Kidney epithelial cell (primary cell): ENCODE measurements at places on chromosomes 3 and 15. TPM values are rescaled to one million over a fixed set of nuclear protein-coding genes. Genes with fewer than 3 reads are reported as not detected.

The TMCO5A gene
- total RNA-seq: not detected in 2 replicates

GRCh38 chr3:131387796-131388489 lies 6.4 kb downstream of the NUDT16 start:
- DNase-seq: no peak

The IQGAP1 gene
- total RNA-seq: 197 and 205 TPM in 2 replicates

The PYGO1 gene
- 6.8 and 10.3 TPM in 2 replicates for total RNA-seq

The HIGD2B gene
- not detected in 2 replicates for total RNA-seq

DNA sequence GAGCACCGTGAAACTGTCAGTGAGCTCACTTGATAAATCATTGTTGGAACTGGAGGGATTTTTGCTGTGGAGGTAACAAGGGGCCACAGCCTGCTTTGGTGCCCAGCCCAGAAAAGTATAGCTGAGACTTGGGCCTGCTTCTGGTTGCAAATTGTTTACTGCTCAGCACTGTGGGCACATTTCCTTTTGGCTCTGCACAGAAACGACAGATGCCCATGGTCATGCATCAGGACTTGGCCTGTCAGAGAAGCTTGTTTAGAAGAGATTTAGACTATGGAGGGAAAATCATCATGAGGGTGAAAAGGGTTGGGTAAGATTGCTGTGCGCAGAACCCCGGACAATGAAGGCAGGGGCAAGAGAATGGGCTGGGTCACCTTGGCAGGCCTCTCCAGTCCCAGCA lies 286.1 kb upstream of the CTNNB1 start:
- no peak for DNase-seq

The CALML4 gene
- 2.4 and 5.3 TPM in 2 replicates for total RNA-seq

- DNase-seq: no peak
Measured at GRCh38 chr3:52395503-52395865, 49.4 kb downstream of the SEMA3G start.

The RHCG gene
- 0.04 and 0.21 TPM in 2 replicates for total RNA-seq

GRCh38 chr3:171115667-171116066 lies 89.1 kb upstream of the SLC2A2 start:
- DNase-seq: no peak

The HCN4 gene
- total RNA-seq: 1.4 and 2.1 TPM in 2 replicates

The CAMKV gene
- not detected in 2 replicates for total RNA-seq

The GABRB3 gene
- 0.21 and 0.96 TPM in 2 replicates for total RNA-seq

DNA sequence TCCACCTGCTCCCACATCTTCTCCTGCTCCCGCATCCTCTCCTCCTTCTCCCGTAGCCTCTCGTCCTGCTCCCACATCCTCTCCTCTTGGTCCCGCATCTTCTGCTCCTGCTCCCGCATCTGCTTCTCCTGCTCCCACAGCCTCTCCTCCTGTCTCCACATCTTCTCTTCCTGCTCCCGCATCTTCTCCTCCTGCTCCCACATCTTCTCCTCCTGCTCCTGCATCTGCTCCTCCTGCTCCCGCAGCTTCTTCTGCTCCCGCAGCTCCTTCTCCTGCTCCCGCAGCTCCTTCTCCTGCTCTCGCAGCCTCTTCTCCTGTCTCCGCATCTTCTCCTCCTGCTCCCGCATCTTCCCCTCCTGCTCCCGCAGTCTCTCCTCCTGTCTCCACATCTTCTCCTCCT lies 5.8 kb downstream of the GOLGA6L2 start:
- DNase-seq: no peak

- no peak for DNase-seq
Measured at GRCh38 chr15:62067448-62068044, 769 bp downstream of the C2CD4A start.

- no peak for DNase-seq
Measured at GRCh38 chr3:8854656-8855055, 85.2 kb upstream of the OXTR start.

GRCh38 chr3:95442766-95443165 lies 1371.6 kb upstream of the EPHA6 start:
- DNase-seq: no peak

GRCh38 chr15:69573815-69574475 lies 121.3 kb downstream of the RPLP1 start:
- DNase-seq: no peak

The TM4SF18 gene
- 0.21 TPM in 1 of 2 replicates, not detected in the other for total RNA-seq

DNA sequence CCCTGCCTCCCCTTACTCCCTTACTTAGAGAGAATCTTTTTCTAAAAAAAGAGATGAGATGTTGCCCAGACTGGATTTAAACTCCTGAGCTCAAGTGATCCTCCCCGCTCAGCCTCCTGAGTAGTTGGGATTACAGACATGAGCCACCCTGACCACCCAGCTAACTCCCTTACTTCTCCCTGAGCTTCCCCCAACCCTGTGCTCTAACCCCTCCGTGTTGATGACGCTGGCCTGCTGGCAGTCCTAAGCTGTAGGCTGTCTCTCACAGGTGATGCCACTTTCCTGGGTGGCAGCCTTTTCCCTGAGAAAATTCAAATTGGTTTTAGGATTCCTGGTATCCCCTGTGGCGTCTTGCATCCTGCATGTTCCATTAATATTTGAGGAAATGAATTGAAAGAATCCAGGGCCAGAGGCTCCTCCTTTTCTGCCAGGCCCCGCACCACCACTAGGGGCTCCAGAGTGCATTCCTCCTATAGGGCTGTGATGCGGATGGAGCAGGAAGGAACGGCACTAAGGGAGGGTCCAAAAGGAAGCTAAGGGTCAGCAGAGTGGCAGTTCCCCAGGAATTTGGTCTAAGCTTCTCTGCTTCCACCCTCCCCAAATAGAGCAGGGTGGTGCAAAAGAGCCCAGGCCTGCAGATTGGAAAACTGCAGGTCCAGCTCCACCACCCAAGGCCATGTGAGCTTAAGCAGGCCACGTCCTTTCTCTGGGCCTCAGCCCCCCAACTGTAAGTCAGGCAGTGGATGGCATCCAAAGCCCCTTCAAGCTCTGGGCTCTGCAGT lies 101.1 kb downstream of the DAPK2 start:
- DNase-seq: no peak

- DNase-seq: no peak
Measured at GRCh38 chr15:57769266-57769665, 62.8 kb downstream of the POLR2M start.

DNA sequence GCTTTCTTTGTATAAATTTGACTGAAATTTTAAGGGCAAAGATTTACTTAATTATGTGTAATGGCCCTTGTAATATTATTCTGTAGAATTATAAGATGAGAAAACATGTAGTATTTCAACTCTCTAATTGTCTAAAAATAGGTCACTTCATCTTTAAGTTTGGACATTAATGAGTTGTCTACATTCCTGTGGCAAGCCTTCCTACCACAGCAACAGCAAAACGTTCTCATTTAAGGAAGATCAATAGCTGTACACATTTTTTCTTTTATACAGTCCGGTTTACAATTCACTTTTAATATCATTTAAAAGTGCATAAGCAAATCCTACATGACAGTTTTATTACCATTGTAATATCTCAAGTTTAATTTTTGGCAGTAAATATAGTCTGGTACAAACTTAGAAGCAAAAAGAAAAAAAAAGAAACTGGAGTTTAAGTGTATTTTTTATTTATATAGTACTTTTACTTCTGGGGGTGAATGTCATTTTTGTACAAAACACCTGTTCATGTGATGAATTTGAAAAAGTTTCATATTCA lies 501.8 kb downstream of the ZPLD1 start:
- no peak for DNase-seq

DNA sequence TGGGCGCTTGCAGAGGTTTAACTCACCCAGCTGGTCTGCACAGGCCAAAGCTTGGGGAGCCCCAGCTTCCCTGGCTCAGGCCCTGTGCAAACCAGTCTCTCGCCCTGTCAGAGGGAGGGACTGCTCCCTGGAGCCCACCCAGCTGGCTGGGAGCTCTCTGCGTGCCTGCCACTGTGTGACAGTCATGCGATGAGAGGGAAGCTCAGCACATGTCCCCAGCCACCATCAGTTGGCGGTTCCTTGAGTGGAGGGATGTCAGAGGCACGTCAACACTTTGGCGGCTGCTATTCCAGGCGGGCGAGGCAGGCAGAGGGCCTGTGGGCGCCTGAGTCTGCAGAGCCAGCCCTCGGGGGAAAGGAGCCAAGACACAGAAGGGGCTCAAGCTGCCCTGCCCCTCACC lies 324.6 kb downstream of the UACA start:
- no peak for DNase-seq

The BNC1 gene
- 21.3 and 25.4 TPM in 2 replicates for total RNA-seq

DNA sequence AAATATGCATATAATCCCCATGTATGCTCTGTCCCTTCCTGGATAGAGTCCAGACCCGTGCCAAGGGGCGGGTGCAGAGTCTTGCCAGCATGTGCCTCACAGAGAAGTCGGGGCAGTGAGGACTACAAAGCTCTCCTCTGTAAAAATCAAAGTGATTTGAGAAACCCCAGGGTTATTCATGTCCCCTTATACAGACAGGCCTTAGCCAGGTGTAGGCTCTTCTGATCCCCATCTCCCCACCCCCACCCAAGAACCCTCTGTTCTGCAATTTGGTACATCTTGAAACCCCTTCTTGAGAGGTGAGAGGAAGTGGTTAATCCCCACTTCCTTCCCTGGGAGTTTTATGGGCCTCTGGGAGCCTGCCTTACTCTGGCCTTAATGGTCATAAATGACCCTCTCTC lies 24.7 kb downstream of the TRIM71 start:
- no peak for DNase-seq

The CMTM8 gene
- total RNA-seq: 2.8 and 7.5 TPM in 2 replicates

- DNase-seq: no peak
Measured at GRCh38 chr3:172376881-172377280, 71.4 kb downstream of the GHSR start.

GRCh38 chr3:158355623-158356588 lies 215.1 kb upstream of the MLF1 start:
- DNase-seq: no peak

- no peak for DNase-seq
Measured at GRCh38 chr3:178001670-178002101, 534.5 kb upstream of the KCNMB2 start.

DNA sequence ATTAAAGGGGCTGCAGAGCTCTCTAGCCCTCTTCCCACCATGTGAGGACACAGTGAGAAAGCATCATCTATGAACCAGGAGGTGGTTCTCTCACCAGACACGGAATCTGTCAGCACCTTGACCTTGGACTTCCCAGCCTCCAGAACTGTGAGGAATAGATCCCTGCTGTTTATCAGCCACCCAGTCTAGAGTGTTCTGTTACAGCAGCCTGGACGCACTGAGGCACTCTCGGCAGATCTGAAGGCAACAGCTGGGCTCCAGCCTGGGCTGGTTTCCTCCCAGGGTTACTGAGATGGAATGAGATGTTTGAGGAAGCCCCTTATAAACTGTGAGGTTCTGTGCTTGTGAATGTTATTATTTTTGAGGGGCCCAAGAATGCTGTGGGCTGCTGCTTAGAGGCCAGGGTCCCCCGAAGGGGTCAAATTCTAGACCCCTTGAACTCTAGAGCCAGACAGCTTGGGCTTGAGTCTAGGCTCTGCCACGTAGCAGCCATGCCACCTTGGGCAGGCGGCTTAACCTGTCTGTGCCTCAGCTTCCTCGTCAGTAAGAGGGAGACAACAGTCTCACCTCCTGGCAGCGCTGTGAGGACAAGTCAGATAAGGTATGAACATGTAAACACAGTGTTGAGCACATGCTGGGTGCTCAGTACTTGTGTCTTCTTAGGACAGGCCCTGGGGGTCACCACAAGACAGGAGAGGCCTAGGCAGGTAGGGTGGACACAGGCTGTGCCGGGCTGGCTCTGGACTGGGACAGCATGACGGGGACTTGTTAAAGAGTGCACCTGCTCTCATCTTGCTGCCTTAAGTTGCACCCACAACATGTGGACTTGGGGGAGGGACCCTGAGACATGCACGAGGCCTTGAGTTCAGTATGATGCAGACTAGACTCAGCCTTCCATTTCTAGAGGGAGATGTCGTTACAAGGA lies 49.2 kb downstream of the MGLL start:
- no peak for DNase-seq

The TF gene
- total RNA-seq: under 0.01 TPM in 1 of 2 replicates, not detected in the other

DNA sequence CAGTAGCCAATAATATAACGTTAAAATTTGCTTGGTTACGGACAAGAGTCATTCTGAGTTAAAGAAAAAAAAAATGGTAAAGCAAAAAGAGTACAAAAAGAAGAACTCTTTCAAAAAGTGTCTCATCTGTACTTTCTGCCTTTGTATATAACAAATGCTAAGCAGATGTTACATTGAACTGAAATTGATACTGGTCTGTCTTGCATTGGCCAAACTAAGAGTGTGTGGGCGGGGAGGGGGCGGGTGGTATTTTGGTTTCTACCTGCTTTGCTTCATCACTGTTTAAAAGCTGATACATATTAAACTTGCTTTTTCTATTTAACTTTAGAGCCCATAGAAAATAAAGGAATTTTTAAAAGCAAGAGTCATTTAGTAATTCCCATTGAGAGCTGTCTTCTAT lies 215.0 kb upstream of the THBS1 start:
- no peak for DNase-seq

DNA sequence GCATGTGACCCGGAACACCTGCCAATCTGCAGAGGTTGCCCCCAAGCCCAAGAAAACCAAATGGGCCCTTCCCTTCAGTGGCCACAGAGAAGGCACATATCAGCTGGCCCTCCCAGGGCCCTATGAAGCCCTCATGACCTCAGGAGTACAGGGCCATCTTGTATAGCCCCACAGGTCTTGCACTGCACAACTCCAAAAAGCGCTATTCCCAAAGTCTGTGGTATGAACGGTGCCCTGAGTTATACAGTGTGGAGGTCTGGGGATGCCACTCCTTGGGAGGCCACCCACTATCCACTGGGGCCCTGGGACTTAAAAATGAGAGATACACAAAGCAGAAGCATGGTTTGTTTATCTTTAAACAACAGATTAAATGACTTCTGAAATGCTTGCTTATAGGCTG lies 61.5 kb downstream of the CAPN7 start:
- no peak for DNase-seq

GRCh38 chr3:138470687-138471086 lies 36.3 kb downstream of the ESYT3 start:
- no peak for DNase-seq

DNA sequence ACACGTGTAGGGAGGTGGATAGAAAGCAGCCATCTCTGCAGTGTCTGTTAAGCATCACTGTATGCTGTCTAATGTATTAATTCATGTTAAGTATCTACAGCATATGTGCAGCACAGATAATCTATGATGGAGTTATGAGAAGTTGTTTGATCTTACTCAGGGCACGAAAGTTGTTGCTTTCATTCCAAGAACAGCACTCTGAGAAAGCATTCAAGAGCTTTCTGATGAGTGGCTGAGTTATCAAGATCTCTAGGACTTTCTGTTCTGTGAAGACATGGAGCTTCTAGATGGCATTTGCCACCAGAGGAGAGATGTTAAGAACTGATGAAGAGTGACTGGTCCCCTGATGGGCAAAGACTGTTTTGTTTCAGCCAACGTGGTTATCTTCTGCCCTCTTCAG lies 22.6 kb upstream of the TPRG1 start:
- DNase-seq: no peak

GRCh38 chr3:4841225-4841624 lies 138.0 kb upstream of the BHLHE40 start:
- no peak for DNase-seq

GRCh38 chr15:51111061-51111460 lies 16.4 kb upstream of the TNFAIP8L3 start:
- DNase-seq: no peak

GRCh38 chr15:66404532-66404931 lies 17.8 kb downstream of the MAP2K1 start:
- no peak for DNase-seq

- no peak for DNase-seq
Measured at GRCh38 chr3:123632161-123632655, 47.4 kb upstream of the HACD2 start.

The GPR87 gene
- 16.4 and 16.7 TPM in 2 replicates for total RNA-seq

The SI gene
- total RNA-seq: not detected in 2 replicates

- DNase-seq: no peak
Measured at GRCh38 chr3:188749010-188749617, 422.7 kb upstream of the TPRG1 start.

The GOLGA8T gene
- total RNA-seq: 0.27 TPM in 1 of 2 replicates, not detected in the other

The KBTBD13 gene
- not detected in 2 replicates for total RNA-seq
